ENCODE measurements at places on chromosomes 6 and 20. TPM values are rescaled to one million over a fixed set of nuclear protein-coding genes. Genes with fewer than 3 reads are reported as not detected.

DNA sequence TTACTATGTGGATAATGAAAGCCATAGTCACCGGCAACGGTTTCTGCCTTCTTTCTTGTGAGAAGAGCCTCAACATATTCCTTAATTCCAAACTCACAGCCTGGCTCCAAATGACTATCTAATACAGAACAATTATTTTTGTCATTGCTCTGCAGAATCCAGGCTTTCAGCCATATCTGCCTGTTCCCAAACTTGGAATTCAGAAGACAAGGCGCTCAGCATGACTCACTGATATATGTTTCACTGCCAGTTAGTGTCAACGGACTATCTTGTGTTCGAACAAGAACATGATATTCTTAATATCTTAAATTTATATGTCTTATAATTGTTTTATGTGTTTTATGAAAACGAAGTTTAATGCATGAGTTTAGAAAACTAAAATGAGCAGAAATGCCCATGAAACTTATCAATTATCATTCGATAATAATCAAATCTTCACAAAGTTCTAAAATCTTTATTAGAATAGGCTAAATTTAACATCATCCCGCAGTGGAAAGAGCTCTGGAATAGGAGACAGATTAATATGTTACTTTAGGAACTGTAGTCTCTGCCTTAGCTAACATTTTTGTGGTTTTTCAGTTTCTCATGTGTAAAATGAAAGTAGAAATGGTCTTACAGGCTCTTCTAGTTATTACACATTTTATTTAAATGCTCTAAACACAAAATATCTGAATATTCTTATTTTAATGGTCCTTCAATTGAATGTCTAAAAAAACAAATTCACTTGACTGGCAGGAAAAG, 669.3 kb upstream of the GJE1 start:
- peak; percentile 82 for DNase-seq

DNA sequence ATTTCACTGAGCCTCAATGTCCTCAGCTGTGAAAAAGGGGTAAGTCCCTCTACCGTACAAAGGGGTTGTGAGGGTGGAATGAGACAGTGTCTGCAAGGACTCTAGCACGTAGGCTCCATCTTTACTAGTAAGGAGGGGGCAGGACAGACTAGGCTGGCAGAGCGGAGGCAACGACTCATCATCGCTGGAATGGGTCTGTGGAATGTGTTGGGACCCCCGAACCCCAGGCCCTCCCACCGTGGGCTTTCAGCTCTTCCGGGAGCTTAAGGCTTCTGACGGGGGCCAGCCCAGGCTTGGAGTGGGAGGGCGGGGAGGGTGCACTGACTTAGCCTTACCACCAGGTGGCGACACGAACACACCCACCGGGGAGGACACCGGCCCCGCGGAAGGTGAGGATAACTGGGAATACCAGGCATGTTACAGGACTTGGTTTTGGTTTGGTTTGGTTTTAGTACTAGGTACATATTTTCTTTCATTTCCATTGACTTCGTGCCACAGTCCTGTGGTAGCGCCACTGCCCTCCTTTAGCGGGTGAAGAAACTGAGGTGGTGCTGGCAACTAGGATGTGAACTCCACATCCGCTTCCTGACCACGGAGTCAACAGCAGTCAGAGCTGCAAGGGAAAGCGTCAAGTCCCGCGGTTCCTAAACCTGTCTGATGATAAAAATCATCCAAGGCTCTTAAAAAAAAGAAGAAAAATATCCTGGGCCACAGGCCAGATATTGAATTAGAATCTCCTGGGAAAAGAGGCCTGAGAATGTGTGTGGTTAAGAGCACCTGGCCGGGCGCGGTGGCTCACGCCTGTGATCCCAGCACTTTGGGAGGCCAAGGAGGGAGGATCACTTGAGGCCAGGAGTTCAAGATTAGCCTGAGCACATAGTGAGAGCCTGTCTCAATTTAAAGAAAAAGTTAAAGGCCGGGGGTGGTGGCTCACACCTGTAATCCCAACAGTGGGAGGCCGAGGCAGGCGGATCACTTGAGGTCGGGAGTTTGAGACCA, 10.3 kb upstream of the TULP1 start:
- DNase-seq: peak; percentile 46

GRCh38 chr6:154196333-154196885, 157.4 kb downstream of the OPRM1 start:
- no peak for DNase-seq

- peak; percentile 99 for DNase-seq
Observed at GRCh38 chr6:139943391-139943790, 568.9 kb upstream of the CITED2 start.

DNA sequence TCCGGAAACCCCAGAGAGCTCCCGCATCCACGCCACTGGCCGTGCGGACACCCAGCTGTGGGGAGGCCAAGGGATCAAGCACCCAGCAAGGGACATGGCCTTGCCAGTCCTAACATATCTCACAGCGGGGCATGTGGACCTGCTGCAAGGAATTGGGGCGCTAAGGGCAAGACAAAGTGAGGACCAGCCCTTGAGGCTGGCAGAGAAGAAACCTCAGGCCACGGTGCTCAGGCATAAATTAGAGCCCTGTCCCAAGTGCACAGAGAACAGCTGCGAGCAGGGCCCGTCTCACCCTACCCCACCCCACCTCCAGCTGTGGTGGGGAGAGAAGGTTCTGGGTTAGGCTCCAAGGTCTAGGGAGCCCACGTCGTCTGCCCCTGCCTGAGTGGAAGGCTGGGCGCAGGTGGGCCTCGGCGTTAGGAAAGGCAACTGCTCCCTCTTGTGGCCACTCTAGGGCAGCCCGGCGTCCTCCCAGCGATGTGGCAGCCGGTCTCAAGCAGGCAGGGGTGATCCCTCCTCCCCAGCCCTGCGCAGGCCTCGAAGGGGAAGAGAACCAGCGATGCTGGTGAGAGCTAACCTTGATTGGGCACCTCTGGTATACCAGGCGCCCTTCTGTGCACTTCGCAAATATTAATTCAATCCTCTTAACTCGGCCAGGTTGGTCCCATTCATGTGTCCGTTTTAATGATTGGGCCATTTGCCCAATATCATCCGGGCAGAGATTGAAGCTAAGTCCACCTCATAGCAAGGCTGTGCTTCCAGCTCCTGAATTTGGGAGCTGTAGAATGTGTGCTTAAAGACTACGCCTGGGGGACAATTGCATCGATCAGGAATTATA, 235.8 kb downstream of the NFATC2 start:
- peak; percentile 52 for DNase-seq

- no peak for DNase-seq
Observed at GRCh38 chr20:12327205-12327604, 409.5 kb downstream of the BTBD3 start.

- DNase-seq: no peak
Observed at GRCh38 chr6:118356054-118356453, 192.0 kb upstream of the PLN start.

DNA sequence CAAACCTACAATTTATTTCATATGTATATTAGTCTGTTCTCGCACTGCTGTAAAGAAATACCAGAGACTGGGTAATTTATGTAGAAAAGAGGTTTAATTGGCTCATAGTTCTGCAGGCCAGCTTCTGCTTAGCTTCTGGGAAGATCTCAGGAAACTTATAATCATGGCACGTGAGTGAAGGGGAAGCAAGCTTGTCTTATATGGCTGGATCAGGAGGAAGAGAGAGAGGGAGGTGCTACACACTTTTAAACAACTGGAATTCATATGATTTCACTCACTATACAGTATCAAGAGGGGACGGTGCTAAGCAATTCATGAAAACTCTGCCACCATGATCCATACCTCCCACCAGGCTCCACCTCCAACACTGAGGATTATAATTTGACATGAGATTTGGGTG, 29.9 kb downstream of the PHACTR2 start:
- DNase-seq: no peak

- DNase-seq: peak; percentile 55
Observed at GRCh38 chr20:38321959-38322598, 18.1 kb downstream of the BPI start.

The ZNF165 gene
- total RNA-seq: 0.45 TPM

The TTLL9 gene
- total RNA-seq: not detected

The CCDC167 gene
- 47.6 TPM for total RNA-seq

The TTPAL gene
- 20.6 TPM for total RNA-seq

The CPXM1 gene
- total RNA-seq: not detected

The PLEKHG1 gene
- total RNA-seq: 0.06 TPM
